ENCODE measurements at places on chromosomes 12 and 14. TPM values are rescaled to one million over a fixed set of nuclear protein-coding genes. Genes with fewer than 3 reads are reported as not detected.

- DNase-seq = no peak
- H3K36me3 ChIP-seq = no peaks in the 10 kb centered on the region
- H3K27ac ChIP-seq = no peak overlapping the region
- no peak overlapping the region for H3K4me3 ChIP-seq
Observed at GRCh38 chr12:111138016-111138415, 217.6 kb upstream of the MYL2 start.

The PPP1R1A gene
- not detected for total RNA-seq

The STAC3 gene
- 8.7 TPM for total RNA-seq

DNA sequence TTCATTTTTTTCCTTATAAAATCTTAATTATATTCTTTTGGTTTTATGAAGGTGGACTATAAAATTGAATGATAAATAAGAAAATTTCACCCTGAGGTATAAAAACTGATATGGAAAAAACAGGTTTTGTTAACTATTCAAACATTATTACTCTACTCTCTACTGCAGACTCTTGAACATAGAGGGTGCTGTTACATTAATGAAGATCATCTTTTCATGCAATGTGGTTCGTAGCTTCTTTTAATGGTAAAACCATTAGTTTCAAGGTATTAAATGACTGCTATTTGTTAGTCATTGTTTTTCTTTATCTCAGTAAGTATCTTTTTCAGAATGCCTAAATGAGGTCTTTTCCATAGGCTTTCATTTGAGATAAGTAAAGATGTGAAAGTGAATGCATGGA lies 510.4 kb downstream of the SLC16A7 start:
- H3K4me3 ChIP-seq = no peak overlapping the region
- no peaks in the 10 kb centered on the region for H3K4me1 ChIP-seq
- no peak overlapping the region for H3K27ac ChIP-seq
- DNase-seq = no peak

DNA sequence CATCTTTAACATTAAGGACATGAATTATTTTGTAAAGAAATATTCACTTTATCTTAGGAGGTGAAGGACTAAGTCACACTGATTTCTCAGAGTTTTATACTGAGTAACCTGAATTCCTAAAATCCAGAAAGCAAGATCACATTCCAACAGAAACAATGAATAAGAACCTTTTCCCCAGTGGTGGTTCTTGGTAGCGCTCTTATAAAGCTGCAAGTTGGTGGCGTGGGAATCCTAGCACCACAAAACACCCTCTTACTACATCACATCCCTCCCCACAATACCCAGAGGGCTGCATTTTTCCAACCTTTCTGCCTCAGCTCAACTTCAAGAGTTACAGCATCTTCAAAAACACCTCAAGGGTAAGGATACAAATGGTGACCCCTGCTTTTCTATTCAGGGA lies 44.0 kb upstream of the SMUG1 start:
- DNase-seq = no peak
- no peak overlapping the region for H3K27ac ChIP-seq
- H3K4me3 ChIP-seq = no peak overlapping the region
- H3K4me1 ChIP-seq = peaks cover 2% of the 10 kb centered on the region

DNA sequence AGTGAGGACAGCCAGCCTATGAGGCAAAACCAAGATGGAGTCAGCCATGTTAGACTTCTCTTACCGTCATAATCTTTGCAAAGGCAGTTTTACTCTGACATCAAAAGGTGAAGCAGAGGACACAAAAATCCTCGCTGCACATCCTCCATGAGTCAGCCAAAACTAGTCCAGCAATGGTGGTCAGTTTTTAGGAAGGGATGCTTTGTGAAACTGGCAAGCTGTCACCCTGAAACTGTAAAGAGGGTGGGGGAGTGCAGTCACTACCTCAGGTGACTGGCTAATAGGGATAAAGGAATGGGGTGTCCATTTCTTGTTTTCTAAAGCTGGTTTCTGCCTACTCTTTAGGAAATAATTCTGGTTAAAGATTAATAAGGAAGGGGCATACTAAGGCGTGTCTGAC lies 5.4 kb upstream of the CIPC start:
- no peaks in the 10 kb centered on the region for H3K27me3 ChIP-seq
- no peak overlapping the region for H3K27ac ChIP-seq
- H3K4me1 ChIP-seq = peaks cover 11% of the 10 kb centered on the region
- no peak overlapping the region for H3K4me3 ChIP-seq

The OTX2 gene
- not detected for total RNA-seq

Data from lower lobe of right lung (tissue), 2 donors.